ENCODE measurements at places on chromosomes 12 and 14.

- DNase-seq, result no peak
These were observed 41.9 kb downstream of the EID3 start for GRCh38 chr12:104345234-104346066.

- DNase-seq, result no peak
These were observed 24.7 kb downstream of the FOXN4 start for GRCh38 chr12:109284392-109284791.

- DNase-seq, result no peak
These were observed 2.9 kb upstream of the CLBA1 start for GRCh38 chr14:104982548-104983230.

GRCh38 chr12:71558445-71558844, 105.2 kb downstream of the ZFC3H1 start:
- no peak for DNase-seq

DNA sequence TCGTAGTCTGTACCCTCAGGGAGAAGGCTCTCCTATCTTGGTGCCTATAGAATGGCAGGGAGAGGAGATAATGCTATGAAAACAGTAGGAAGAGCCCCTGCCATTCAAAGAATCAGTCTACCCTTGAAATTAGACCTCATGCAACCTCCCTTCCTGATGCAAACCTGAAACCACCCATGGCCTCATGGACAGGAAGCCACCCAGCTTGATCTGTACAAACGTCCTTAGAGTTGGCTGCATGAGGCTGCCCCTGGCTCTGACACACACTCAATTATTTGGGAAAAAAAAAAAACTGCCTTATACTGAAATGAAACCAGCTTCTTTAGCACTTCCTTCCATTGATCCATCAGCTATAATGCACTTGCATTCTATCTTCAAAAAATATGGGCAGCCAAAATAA, 116.6 kb upstream of the BCL2L14 start:
- no peak for DNase-seq

- DNase-seq, result no peak
These were observed 4.4 kb upstream of the EIF5 start for GRCh38 chr14:103329401-103330347.

- no peak for DNase-seq
These were observed 92.3 kb upstream of the DCN start for GRCh38 chr12:91274916-91275315.

DNA sequence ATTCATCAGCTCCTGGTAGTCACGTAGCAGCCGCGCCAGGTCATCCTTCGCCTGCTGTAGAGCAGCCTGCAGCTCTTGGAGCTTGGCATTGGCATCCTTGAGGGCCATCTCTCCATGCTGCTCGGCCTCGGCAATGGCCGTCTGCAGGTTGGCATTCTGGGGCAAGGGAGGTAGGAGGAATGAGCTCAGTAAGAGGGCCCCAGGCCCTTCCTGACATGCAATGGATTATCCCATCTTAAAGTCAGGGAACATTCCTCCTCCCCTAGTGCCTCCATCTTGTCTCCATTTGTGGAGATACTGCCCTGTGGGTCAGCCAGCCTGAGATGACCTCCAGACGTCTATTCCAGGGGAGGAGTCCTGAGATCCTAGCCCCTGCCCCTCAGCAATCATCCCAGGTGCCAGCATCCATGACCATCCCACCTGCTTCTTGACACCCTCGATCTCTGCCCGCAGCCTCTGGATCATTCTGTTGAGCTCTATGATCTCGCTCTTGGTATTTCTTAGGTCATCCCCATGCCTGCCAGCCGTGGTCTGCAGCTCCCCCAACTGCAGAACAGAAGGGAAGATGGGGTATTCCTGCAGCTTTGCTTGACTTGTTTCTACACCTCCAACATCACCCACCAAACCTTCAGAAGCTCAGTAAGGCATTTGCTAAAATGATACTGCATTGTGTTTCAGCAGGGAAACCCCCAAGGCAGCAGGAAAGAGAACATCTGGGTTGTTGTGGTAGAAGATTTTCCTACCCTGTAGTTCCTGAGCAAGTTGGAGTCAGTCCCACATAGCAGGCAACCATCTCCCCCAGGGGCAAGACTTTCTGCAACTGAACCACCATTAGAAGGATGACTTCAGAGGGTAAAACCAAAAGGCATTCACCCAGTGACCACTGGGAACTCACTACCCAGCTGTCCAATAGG, 4.4 kb downstream of the KRT3 start:
- DNase-seq, result no peak

DNA sequence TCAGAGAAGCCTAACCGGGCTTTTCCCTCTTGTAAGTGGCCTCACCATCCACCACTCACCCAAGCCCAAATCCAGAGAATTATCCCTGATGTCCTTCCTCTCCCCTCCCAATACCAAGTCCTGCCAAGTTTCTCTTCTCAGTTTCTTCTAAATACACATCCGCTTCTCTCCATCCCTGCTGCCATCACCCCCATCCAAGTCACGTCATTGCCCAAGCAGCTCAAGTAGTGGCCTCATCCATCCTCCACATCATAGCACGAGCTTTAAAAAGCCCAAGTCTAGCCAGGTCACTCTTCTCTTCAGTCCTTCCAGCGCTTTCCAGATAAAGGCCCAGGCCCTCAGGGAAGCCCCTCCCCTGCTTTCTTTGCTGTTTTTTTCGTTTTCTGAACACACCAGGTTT, 25.4 kb downstream of the IL31 start:
- no peak for DNase-seq

DNA sequence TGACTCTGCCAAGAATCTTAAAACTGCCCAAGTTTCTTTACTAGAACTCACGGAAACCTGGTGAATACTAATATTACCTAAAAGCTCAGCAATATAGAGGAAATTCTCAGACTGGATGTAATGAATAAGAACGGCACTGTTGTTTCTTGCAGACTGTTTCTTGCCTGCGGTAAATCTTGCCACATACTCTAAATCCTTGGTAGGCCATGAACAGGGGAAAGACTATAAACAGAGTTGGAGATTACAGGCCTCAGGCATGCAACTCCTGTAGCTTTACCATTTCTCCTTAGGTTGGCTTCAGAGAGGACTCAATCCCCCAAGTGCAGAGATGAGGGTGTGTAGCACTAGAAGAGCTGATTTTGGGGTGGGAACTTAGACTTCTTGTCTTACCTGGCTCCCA, 1.1 kb downstream of the ALDH6A1 start:
- no peak for DNase-seq

DNA sequence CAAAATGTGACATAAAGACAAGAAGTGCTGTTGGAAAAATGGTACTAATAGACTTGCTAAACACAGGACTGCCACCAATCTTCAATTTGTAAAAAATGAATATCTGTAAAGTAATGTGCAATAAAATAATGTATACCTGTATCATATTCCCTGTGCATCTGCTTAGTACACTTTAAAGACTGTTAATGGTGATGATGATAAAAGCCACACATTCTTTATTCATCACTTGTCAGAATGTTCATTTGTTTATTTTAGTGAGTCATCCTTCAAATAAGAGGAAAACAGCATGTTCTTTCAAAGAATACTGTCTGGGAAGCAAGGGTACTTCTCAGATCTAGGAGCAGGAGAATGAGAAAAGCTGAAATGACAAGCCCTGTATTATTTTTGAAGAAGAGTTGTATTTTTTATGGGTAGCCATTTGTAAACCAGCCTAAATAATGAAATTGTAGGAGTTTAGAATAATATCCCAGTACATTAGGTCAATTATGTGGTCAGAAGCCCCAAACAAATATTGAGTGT, 78.3 kb upstream of the PSMA6 start:
- DNase-seq, result no peak

DNA sequence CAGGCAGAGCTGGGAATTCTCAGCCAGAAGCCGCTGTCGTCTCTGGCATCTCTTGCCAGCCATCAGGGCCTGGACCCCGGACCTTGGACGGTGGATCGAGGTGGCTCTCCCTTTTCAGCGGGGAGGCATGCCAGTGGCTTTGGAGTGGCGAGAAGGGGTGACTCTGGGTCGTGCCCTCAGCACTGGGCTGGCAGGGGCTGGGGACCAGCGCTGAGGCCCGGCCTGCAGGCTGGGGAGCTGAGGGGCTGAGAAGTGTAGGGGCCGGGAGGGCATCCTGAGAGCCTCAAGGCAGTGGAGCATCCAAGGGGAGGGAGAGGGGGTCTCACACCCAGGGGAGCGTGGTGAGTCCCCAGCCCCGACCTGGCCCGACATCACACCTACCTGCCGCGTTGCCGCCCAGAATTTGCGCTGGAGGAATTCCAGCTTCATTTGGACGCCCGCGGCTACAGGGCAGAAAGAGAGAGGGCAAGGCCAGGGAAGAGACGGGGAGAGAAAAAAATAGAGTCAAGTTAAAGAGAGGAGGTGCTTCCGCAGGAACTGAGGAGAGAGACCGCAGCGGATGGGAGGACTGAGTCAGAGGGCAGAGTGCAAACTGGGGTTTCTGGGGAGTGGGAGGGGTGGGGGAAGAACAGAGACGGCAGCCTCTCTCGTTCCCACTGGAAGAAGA, 9.0 kb upstream of the LRTM2 start:
- DNase-seq, result no peak

DNA sequence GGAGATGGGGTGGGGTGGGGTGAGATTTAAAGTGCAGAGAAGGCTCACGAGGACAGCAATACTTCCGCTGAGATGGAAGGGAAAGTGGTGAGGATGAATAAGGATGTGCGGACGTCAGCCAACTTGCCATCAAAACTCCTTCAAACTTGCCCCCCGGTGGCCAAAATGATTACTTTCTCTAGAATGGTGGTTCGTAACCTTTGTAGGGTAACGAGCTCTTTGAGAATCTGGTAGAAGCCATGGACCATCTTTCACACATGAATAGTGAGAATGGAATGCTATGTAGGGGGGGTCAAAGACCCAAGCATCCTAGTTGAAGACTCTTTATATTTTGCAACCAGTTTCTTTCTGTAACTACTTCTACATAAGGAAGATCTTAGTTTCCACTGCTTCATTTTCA, 245.9 kb upstream of the DDHD1 start:
- DNase-seq, result peak; percentile 4

DNA sequence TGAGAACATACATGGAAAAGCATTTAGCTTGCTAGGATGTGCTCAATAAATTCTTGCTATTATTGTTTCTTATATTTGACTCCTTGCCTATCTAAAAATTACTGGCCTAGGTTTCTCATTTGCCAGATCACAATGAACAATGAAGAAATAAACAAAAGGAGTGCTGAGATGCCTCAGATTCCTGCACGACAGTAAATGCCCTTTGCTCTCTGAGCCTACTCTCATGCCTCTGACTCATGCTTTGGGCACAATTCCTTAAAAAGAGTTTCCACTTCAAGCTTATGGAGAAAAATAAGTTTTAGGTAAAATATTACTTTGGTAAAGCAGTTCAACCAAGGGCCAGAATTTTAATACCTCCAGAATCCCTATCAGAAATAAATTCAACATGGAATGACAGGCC, 30.9 kb downstream of the GRIN2B start:
- no peak for DNase-seq

DNA sequence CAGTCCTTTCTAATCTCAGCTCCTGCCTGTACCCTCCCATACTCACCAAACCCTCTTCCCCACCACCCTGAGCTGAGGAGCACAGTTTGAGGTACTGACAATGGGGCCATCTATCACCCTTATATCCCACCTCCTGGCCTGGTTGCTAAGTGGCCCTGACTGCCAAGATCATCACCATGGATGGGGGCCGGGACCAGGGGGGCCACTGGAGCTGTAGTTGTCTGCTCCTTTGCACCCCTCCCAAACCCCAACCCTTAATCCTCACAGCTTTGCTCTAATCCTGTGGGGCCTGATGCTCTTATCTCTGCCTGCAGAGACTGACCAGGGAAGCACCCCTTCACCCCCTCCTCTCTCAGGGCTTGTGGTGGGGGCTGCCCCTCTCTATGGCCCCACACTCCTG, 395 bp upstream of the GNB3 start:
- no peak for DNase-seq

DNA sequence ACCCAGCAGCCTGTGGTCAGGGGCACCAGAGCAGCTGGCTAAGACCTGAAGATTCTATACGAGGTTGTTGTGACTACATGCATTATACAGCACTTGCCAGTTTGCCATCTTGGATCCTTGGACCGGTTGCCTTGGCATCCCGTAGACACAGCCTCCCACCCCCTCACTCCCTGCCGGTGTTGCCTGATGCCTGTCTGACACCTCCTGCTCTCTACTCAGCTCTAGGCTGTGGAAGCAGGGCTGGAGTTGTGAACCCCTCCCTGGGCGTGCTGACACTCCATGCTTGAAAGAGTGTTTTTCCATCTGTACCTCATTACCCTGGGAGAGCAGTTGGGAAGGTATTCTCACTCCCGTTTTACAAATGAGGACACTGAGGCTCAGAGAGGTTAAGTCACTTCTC, 2.5 kb downstream of the CHGA start:
- no peak for DNase-seq

DNA sequence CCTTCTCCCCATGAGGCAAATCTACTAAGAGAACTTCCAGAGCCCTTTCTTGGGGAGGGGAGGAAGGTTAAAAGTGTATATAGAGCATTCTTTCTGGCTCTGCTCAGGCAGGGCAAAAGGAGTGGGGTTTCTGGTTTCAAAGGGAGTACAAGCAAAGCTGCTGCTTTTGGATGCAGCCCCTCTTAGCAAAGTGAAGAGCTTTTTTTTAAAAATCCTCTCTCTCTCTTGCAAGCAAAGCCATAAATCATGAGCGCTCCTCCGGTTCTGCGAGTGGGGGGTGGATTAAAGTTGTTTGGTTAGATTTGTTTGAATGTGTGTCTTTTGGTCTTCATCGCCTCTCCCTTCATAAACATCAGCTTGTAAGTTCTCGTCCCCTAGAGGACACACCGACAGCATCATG, 546.6 kb upstream of the TBX3 start:
- DNase-seq, result no peak

- no peak for DNase-seq
These were observed 28.8 kb downstream of the SPRING1 start for GRCh38 chr12:116708826-116709756.

- no peak for DNase-seq
These were observed 20.5 kb upstream of the DLK1 start for GRCh38 chr14:100706200-100706599.

- no peak for DNase-seq
These were observed 8.3 kb upstream of the SP7 start for GRCh38 chr12:53344487-53344823.

GRCh38 chr12:32214723-32215122, 108.1 kb downstream of the BICD1 start:
- DNase-seq, result no peak

DNA sequence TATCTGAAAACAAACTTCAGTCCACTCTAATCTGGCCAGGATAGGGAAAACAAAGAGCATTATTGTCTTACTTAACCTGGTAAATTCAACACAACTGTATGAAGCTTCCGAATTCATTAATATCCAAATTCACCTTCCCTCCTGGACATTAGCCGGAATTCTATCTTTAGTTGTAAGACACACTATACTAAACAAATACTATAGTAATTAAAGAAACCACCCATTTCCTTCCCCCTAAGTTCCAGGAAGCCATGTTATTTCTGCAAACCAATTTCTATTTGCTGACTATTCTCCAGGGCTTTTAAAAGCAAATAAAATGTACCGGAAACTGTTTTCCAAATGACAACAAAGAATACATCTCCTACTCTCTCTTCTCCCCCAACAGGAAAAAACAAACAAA, 122.7 kb upstream of the MDM1 start:
- no peak for DNase-seq

DNA sequence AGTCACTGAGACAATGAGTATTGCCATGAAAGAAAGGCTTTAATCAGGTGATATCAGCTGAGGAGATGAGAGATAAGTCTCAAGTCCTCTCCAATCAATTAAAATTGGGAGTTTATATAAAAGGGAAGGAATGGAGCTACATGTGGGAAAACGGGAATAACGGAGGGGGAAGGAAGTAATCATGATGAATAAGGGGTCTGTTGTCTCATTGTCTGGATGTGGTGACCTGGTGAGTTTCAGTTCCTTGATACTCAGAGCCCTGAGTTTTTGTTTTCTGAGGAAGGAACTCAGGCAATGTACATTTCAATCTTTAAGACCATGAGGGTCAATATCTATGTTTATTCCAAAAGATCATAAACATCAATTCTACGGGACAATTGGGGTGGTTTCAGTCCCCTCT, 198.8 kb downstream of the KITLG start:
- no peak for DNase-seq
